Activated naive CD8-positive, alpha-beta T cell treated with anti-CD3 and anti-CD28 coated beads, Interleukin-2, amount 10 ng/mL, durations not matched to agents 7 days and 5 days (primary cell): ENCODE measurements at places on chromosomes 2 and 18. TPM values are rescaled to one million over a fixed set of nuclear protein-coding genes. Genes with fewer than 3 reads are reported as not detected.

Gene SLC4A5
- 3.6 TPM for total RNA-seq

Gene ANKAR
- total RNA-seq, result 9.2 TPM

Gene SEPTIN10
- 0.61 TPM for total RNA-seq

Gene DCC
- not detected for total RNA-seq

Gene PKDCC
- not detected for total RNA-seq

GRCh38 chr2:143498496-143498895 is 369.3 kb downstream of the ARHGAP15 start:
- peaks cover 47% of the 10 kb centered on the region for H3K36me3 ChIP-seq
- no peak overlapping the region for H3K4me3 ChIP-seq
- no peak for DNase-seq
- no peak overlapping the region for H3K27ac ChIP-seq
- no peaks in the 10 kb centered on the region for H3K27me3 ChIP-seq

GRCh38 chr2:107817378-107817777 is 9.3 kb upstream of the RGPD4 start:
- H3K4me3 ChIP-seq, result no peak overlapping the region
- no peaks in the 10 kb centered on the region for H3K4me1 ChIP-seq
- no peak overlapping the region for H3K27ac ChIP-seq
- DNase-seq, result no peak

DNA sequence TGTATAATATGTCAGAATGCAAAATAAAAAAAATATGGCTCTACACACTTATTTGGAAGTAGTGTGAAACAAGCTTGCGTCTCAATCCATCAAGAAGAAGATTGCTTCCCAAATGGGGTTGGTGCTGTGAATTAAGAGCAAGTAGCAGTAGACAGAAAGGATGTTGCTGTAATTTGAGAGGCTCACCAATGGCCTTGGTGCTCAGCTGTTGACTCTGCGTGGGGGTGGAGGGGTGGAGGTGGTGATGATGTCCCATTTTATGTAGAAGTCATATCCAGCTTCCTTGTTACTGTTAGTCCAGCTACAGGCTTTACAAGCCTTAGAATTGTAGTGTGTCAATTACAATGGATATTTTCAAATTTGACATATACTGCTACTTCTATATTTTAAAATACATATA is 223.4 kb upstream of the RND3 start:
- H3K27me3 ChIP-seq, result no peaks in the 10 kb centered on the region
- no peak overlapping the region for H3K27ac ChIP-seq
- DNase-seq, result no peak
- H3K4me1 ChIP-seq, result no peaks in the 10 kb centered on the region

DNA sequence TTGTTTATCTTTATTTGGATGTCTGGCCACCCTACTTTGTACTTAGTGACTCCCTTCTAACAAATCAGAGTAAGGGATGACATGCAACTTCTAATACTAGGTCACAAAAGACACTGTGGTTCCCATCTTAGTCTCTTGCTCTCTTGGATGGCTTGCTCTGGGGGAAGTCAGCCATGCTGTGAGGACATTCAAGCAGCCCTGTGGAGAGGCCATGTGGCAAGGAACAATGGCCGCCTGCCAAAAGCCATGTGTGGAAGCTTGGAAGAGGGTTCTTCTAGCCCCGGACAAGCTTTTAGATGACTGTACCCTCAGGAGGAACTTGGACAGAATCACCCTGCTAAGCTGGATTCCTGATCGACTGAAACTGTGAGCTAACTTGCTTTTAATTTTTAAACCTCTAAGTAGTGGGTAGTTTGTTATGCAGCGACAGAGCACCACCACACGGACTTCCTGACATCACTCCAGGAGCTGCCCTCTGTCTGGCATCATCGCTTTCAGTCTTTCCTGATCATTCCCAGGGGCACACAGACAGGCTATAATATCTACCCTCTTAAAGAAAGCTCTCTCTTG is 116.8 kb upstream of the ODC1 start:
- DNase-seq, result no peak
- H3K4me1 ChIP-seq, result peaks cover 4% of the 10 kb centered on the region
- H3K27ac ChIP-seq, result no peak overlapping the region
- no peaks in the 10 kb centered on the region for H3K27me3 ChIP-seq
- H3K36me3 ChIP-seq, result peaks cover 22% of the 10 kb centered on the region
- no peak overlapping the region for H3K4me3 ChIP-seq
